ENCODE measurements at places on chromosomes 12 and 14.
A peak's percentile ranks its signal among the peaks of the same experiment; 100 is the strongest.

DNA sequence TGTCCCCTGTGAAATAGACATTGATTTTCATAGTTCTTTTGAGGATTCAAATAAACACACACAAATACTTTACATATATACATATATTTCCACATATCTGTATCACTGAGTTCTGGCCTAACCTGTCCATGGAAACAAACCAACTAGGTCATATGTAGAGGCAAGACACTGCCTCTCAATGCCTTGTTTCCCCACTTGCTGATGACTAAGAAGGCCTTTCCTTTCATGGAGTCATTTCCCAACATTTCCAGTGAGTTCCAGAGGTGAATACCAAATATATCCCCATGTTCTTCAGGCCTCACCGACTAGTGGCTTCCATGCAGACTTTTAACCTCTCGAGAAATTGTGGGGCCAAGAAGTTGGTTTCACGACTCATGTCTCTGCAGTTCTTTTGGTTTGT, 120.8 kb downstream of the DNAI7 start:
- no peak for DNase-seq

- DNase-seq: no peak
Observed at GRCh38 chr12:32322354-32322753, 77.0 kb upstream of the FGD4 start.

DNA sequence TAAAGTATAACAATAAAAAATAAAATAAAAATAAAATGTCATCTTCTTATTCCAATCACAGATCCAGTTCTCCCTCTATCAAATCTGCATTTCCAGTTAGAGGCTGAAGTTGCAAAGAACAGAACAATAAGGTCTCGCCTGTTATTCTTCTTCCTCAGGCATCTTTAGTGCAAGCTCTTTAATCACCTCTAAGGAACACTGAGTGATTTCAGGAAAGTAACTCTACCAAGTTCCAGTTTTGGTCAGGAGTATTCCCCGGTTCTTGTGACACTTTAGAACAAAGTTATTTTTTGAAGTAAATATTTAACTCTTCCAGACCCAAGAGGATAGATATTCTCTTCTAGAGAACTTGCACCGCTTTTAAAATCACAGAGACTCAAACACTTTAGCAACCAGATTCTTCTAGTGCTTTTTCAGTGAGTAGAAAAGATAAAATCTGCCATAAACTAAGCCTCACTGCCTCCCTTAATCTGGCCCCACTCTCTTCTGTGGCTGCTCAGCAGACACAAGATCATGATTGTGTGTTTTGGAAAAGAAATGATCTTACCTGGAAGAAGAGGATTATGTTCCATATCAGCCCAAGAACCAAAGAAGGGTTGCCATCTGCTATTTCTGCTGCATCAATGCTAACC, 57.9 kb upstream of the DICER1 start:
- DNase-seq: no peak

- no peak for DNase-seq
Observed at GRCh38 chr14:71523630-71524319, 408.5 kb upstream of the RGS6 start.

DNA sequence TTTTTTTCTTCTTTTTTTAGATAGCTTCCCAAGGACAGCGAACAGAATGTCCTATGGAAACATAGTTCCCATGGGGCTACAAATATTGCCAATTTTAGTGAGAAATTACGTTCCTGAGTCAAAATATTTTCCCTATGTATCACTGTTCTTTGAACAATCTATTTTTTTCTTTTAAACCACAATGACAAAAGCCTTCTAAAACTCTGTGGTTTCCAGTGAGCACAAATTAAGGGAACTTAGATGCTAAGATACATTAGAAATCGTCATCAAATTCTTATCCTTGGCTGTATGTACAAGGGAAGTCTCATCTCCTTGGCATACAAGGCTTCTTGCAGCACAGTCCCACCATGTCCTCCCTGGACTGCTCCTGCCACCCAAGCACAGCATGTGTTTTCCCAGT, 17.9 kb downstream of the CPM start:
- no peak for DNase-seq

- peak; percentile 45 for DNase-seq
Observed at GRCh38 chr12:117472983-117473382, 111.6 kb upstream of the NOS1 start.

DNA sequence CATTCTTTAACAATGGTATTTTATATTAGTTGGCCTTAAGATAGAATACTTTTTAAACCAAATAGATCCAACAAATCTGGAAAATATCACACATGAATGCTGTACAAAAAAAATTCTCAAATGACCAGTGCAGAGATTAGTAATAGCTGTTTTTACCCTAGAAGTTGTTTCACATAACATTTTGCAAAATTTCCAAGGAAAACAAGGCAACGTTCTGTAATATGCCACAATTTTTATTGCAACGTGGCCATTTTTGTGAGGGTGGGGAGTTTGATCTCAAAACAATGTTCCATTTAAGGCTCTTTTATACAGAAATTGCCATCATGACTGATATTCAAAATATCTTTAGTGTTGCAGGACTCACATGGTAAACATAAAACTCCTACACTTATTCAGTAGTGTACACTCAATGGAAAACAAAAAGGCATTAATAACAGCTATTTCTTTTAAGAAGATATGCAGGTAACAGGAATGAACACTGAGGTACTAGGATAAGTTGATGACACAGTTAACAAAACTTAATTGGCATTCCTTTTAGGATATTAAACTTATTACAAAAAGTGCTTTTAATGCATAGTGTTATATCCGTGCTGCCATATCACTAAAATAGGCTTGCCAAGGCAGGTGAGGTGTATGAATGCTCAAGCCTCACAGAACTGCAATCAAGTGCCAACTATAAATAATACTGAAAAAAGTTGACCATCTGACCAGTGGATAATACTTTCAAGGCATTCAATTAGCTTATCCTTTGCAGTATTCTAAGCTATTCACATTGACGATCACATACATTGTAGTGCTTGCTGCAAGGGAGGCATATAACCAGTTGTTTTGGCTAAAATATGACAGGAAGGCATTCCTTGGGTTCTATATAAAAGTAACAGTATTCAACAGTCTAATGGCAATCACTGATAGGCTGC, 2.3 kb downstream of the CFL2 start:
- DNase-seq: no peak

GRCh38 chr12:46260124-46260912, 8.5 kb downstream of the SLC38A1 start:
- no peak for DNase-seq

GRCh38 chr14:56905282-56905681, 95.0 kb upstream of the OTX2 start:
- DNase-seq: no peak

- no peak for DNase-seq
Observed at GRCh38 chr12:124622764-124623163, 55.4 kb upstream of the NCOR2 start.

Measured in K562 (cell line).